ENCODE measurements at places on chromosomes 4 and X. TPM values are rescaled to one million over a fixed set of nuclear protein-coding genes. Genes with fewer than 3 reads are reported as not detected.

- no peaks in the 10 kb centered on the region for H3K4me1 ChIP-seq
- no peak overlapping the region for H3K4me3 ChIP-seq
- no peaks in the 10 kb centered on the region for H3K36me3 ChIP-seq
Observed at GRCh38 chr4:64814616-64815015, 405.4 kb upstream of the TECRL start.

DNA sequence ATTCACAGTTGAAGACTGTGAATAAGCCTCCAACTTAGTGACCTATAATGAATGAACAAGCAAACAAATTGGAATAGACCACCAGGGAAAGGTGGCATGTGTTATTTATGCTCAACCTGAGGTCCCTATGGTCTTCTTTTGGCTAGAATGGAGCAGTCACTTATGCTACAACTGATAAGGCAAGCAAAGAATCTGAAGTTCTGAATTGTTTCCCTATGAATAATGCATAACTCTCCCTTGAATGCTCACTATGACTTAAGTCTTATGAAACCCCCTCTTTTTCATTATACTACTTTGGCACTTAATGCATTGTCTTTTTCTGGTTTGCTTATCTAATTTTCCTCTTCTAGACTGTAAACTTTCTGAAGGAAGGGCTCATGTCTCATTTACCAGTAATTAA is 2.6 kb downstream of the GIMD1 start:
- no peak for DNase-seq
- H3K27me3 ChIP-seq = no peaks in the 10 kb centered on the region
- H3K4me1 ChIP-seq = peaks cover 8% of the 10 kb centered on the region
- H3K36me3 ChIP-seq = no peaks in the 10 kb centered on the region
- H3K27ac ChIP-seq = no peak overlapping the region

DNA sequence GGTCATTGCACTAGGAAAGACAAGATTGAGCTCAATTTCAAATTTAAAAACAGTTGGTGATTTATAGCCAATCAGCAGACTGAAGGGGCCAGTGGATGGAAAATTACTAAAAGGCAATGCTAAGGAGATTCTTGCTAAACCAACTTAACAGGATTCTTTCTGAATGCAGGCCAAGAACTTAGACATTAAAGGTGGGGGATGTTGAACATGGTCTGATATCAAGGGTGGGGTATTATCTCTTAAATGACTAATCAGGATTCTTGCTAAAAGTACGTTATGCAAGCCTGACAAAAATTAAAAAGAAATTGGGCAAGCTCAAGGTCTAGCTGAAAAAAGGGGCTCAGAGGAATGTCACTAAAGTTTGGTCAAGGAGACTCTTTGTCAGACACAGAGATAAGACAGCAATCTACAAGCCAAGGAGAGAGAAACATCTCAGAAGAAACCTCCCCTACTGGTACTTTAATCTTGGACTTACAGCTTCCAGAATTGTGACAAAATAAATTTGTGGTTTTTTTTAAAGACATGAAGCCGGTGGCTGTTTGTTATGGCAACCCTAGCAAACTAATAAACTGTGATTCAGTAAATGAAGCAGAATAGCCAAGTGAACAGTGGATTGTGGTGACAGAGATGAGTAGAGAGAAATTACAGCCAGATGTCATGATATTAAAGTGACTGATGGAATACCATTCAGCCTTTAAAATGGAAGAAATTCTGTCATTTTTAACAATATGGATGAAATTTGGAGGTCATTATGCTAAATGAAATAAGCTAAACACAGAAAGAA is 120.3 kb upstream of the KLHL4 start:
- H3K36me3 ChIP-seq = no peaks in the 10 kb centered on the region
- no peak overlapping the region for H3K27ac ChIP-seq
- H3K27me3 ChIP-seq = no peaks in the 10 kb centered on the region
- no peaks in the 10 kb centered on the region for H3K4me1 ChIP-seq
- no peak overlapping the region for H3K4me3 ChIP-seq
- no peak for DNase-seq

DNA sequence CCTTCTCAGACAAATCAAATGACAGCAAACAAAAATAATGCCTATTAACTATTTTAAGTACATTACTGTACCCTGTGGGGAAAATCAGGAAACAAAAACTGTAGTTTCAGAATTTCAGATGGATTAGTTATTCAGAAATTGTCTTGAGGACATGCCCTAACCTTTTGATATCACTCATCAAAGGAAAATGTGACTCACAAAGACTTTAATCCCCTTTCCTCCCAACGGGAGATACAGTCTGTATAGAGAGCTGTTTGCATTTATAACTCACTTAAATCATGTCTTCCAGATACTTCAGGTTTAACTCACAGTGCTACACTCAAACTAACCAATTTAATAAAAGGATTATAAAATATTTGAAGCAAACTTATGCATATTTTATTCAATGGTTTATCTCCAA is 304.0 kb downstream of the MAPK10 start:
- H3K27ac ChIP-seq = no peak overlapping the region
- H3K4me3 ChIP-seq = no peak overlapping the region
- no peak for DNase-seq
- H3K4me1 ChIP-seq = no peaks in the 10 kb centered on the region
- no peaks in the 10 kb centered on the region for H3K36me3 ChIP-seq
- no peaks in the 10 kb centered on the region for H3K27me3 ChIP-seq

DNA sequence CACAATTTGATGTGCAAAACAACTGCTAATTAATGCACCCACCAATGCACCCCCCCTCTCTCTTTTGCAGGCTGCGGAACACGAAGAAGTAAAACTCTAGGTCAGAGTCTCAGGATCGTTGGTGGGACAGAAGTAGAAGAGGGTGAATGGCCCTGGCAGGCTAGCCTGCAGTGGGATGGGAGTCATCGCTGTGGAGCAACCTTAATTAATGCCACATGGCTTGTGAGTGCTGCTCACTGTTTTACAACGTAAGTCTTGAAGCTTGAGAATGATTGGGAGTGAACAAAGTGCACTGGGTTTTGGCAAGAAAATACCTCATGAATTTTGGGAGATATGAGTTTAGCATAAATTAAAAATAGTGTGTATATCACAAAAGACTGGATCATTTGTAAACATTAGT is 28.9 kb downstream of the TMPRSS11E start:
- DNase-seq = no peak
- no peaks in the 10 kb centered on the region for H3K4me1 ChIP-seq
- H3K36me3 ChIP-seq = no peaks in the 10 kb centered on the region

- no peaks in the 10 kb centered on the region for H3K4me1 ChIP-seq
- no peaks in the 10 kb centered on the region for H3K27me3 ChIP-seq
- no peak for DNase-seq
- no peak overlapping the region for H3K4me3 ChIP-seq
- no peaks in the 10 kb centered on the region for H3K36me3 ChIP-seq
Observed at GRCh38 chr4:187139141-187139540, 415.5 kb upstream of the FAT1 start.

- no peaks in the 10 kb centered on the region for H3K27me3 ChIP-seq
- no peak overlapping the region for H3K27ac ChIP-seq
- H3K4me1 ChIP-seq = no peaks in the 10 kb centered on the region
- DNase-seq = no peak
- no peaks in the 10 kb centered on the region for H3K36me3 ChIP-seq
Observed at GRCh38 chr4:22237155-22237751, 278.6 kb downstream of the ADGRA3 start.

GRCh38 chr4:122806981-122807679 is 19.5 kb upstream of the FGF2 start:
- H3K4me1 ChIP-seq = no peaks in the 10 kb centered on the region
- DNase-seq = no peak
- H3K36me3 ChIP-seq = no peaks in the 10 kb centered on the region
- no peak overlapping the region for H3K27ac ChIP-seq
- no peaks in the 10 kb centered on the region for H3K27me3 ChIP-seq

DNA sequence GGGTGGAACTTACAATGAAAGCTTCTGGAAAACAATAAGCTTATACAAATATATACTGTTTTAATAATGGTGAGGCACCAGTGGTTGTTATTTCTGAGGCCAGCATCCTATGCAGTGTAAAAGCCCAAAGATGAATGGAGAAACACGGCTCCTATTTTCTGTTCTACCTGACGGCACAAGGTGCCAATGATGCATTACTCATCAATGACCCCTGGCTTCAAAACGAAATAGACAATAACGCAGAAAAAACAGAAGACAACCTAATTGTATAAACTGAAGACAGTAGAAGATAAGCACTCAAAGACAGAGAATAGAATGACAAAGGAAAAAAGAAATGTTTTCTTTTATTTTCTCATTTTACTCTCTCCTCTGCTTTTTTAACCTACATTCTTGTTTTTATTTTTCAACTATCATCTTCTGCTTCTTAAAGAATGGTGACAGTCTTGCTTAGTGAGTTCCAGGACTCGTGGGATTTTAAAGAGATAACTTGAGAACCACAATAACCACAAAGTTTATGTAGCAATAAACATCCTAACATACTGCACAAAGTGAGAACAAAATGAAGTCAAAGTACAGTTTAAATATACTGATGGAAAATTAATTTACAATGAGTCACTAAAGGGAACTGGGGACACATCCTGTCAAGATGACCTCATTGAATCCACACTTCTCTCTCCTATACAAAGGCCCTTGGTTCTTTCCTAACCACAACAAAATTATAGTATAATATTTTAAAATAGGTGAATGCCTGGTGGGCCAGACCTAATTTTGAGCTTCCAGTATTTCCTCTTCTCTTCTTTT is 169.8 kb downstream of the BTC start:
- no peaks in the 10 kb centered on the region for H3K27me3 ChIP-seq
- H3K36me3 ChIP-seq = no peaks in the 10 kb centered on the region
- H3K4me3 ChIP-seq = no peak overlapping the region
- peak; percentile 66 for DNase-seq
- H3K4me1 ChIP-seq = peaks cover 35% of the 10 kb centered on the region
- H3K27ac ChIP-seq = no peak overlapping the region

GRCh38 chr4:133856731-133857355 is 344.7 kb downstream of the PABPC4L start:
- H3K4me1 ChIP-seq = no peaks in the 10 kb centered on the region
- H3K4me3 ChIP-seq = no peak overlapping the region
- H3K36me3 ChIP-seq = no peaks in the 10 kb centered on the region
- DNase-seq = no peak
- H3K27me3 ChIP-seq = no peaks in the 10 kb centered on the region
- H3K27ac ChIP-seq = no peak overlapping the region

GRCh38 chr4:52269761-52270160 is 218.7 kb downstream of the SPATA18 start:
- H3K36me3 ChIP-seq = no peaks in the 10 kb centered on the region
- H3K4me1 ChIP-seq = no peaks in the 10 kb centered on the region
- H3K4me3 ChIP-seq = no peak overlapping the region
- DNase-seq = no peak

- H3K36me3 ChIP-seq = no peaks in the 10 kb centered on the region
- peaks cover 22% of the 10 kb centered on the region for H3K4me1 ChIP-seq
- peak; percentile 94 for DNase-seq
- H3K4me3 ChIP-seq = peak overlapping the region; percentile 30
- H3K27me3 ChIP-seq = no peaks in the 10 kb centered on the region
Observed at GRCh38 chr4:184267673-184268583, 50.3 kb upstream of the ENPP6 start.

DNA sequence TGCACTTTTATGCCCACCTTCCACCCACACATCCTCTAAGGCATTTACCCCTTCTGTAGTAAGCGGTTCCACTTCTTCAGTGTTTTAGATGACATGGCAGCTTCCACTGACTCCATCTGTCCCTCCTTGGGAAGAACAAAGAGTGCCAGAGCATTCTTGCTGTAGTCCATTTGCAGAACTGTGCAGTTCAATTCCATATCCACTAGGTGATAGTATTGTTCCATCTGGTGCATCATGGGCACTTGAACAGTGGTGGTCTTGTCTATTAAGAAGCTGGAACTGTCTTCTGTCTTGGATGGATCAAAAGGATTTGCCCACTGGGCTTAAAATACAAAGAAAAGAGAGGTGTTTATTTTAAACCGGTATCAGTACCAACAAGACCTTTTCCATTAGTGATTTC is 3.5 kb downstream of the SERPINA7 start:
- H3K27ac ChIP-seq = no peak overlapping the region
- no peaks in the 10 kb centered on the region for H3K36me3 ChIP-seq
- DNase-seq = no peak
- no peak overlapping the region for H3K4me3 ChIP-seq

DNA sequence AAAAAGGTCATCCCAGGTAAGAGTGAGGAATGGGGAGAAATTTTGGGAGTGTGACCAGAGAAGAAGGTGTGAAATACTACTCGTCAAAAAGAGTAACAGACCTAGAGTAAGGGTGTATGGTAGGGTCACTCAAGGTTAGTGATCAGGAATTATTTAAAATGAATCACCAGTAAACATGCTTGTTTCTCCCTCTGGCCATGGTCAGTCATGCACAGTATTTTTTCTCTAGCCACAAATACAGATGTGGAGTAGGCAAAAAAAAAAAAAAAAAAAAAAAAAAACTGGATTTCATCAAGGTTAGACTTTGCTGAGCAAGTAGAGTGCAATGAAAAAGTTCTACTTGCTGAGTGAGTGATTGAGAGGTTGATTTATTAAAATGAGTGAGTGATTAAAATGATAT is 34.2 kb upstream of the SLIT2 start:
- no peak overlapping the region for H3K27ac ChIP-seq
- no peak overlapping the region for H3K4me3 ChIP-seq

DNA sequence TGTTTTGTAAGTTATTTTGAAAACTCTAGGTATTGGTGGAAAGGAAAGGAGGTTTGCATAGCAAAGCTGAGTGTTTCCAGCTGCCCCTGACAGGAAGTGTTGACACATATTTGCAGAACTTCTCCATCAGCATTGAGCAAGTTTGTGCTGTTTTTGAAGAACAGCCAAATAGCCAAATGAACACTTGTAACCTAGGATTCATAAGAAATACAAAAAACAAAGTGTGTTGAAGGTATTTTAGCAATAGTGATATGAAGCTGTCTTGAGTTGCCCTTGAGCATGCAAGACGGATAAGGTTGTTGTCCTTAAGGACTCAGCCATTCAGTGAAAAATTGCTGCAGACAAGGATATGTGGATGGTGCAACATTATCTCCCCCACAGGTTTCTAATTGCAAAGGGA is 68.3 kb upstream of the PGM2 start:
- peak overlapping the region; percentile 92 for H3K27ac ChIP-seq
- DNase-seq = peak; percentile 90
- H3K4me1 ChIP-seq = peaks cover 100% of the 10 kb centered on the region
- H3K36me3 ChIP-seq = no peaks in the 10 kb centered on the region
- H3K4me3 ChIP-seq = peak overlapping the region; percentile 20

DNA sequence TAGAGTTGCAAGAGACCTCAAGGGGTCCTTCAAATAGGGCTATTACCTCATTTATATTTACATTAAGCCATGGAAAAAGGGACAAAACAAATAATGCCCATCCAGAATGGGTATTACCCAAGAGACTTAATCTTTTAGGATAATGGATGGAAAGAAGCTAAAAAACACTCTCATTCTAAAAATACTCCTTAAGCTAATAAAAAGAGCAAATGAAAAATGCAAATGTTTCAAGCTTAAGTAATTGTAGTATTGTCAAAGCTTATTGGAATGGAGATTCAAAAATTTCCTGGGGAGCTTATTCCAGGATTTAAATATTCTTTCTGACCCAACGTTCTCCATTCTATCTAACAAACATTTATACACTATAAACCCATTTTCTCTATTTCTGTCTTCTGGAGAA is 107.8 kb upstream of the SPIN4 start:
- H3K4me1 ChIP-seq = no peaks in the 10 kb centered on the region
- DNase-seq = no peak
- no peak overlapping the region for H3K27ac ChIP-seq
- H3K27me3 ChIP-seq = no peaks in the 10 kb centered on the region
- no peaks in the 10 kb centered on the region for H3K36me3 ChIP-seq

- no peak for DNase-seq
- no peaks in the 10 kb centered on the region for H3K27me3 ChIP-seq
- no peak overlapping the region for H3K4me3 ChIP-seq
Observed at GRCh38 chr4:149836546-149836945, 20.9 kb upstream of the IQCM start.

Gene GPR82
- 0.67 TPM for polyA plus RNA-seq

Gene MAGEE1
- polyA plus RNA-seq = not detected

Gene KIAA1210
- polyA plus RNA-seq = not detected

Gene FAM53A
- polyA plus RNA-seq = 0.40 TPM

Gene STARD8
- 4.1 TPM for polyA plus RNA-seq

Gene PNMA5
- not detected for polyA plus RNA-seq

Gene XAGE2
- polyA plus RNA-seq = not detected

Gene RBM47
- polyA plus RNA-seq = 101 TPM

Data from CD14-positive monocyte (primary cell).